GM23338 (cell line): ENCODE measurements at places on chromosomes 3 and 15.

DNA sequence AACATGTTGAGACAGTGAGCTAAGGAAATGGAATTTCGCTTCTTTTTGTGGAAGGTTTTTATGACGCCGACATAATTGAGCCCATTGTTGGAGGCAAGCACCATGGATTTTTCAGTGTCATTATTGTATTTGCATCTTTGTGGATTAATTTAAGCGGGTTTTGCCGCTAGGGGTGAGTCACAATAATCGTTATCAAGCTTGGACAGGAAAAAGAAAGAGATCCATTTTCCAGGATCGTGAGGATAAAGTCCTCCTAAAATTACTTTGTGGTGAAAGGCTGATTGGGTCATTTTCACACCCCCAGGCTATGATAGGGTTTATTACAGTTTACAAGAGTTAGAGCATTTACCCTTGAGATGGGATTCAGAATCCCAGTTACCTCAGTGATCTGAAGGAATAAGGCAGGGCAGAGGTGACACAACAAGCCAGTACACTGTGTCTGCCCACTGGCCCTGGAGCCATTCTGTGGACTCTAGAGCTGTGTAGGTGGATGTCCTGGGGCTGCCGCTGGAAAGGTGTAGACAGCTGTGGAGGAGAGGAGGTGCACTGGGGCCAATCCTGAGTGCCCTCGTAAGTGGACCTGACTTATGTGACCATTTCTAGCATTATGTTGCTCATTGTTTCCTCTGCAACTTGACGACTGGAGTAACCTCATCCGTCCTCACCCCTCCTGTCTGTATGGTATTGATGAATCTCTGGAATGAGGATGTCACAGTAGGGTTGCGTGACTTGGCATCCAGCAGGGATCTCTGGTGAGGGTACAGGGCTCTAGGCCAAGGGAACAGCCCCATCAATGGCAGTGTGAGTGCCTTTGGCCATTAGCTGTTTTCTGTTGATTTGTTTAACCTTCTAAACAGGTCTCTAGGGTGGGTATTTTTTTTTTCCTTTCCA, 370.1 kb downstream of the LRTM1 start:
- DNase-seq = no peak

DNA sequence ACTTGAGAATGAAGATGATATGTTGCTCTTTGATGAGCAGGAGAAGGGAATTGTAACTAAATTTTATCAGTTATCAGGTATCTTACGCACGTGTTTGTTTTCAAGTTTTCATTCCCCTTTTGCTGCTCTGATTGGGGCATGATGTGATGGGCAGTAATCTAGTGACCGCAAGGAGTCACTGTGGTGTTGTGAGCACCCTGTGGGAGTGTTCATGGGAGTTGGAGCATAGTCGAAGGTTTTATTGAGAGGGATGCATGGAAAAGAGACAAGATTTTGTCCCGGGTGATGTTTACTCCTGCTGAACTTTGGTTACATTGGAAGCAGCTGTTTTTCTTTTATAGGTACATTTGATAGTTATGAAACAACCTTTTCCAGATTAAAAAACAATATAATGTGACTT, 2.1 kb downstream of the FAN1 start:
- peak; percentile 41 for DNase-seq

- no peak for DNase-seq
Measured at GRCh38 chr15:62626903-62627302, 415.6 kb upstream of the TPM1 start.

- no peak for DNase-seq
Measured at GRCh38 chr3:39519554-39520288, 52.2 kb downstream of the MOBP start.

GRCh38 chr3:177729956-177730681, 532.8 kb upstream of the TBL1XR1 start:
- no peak for DNase-seq

DNA sequence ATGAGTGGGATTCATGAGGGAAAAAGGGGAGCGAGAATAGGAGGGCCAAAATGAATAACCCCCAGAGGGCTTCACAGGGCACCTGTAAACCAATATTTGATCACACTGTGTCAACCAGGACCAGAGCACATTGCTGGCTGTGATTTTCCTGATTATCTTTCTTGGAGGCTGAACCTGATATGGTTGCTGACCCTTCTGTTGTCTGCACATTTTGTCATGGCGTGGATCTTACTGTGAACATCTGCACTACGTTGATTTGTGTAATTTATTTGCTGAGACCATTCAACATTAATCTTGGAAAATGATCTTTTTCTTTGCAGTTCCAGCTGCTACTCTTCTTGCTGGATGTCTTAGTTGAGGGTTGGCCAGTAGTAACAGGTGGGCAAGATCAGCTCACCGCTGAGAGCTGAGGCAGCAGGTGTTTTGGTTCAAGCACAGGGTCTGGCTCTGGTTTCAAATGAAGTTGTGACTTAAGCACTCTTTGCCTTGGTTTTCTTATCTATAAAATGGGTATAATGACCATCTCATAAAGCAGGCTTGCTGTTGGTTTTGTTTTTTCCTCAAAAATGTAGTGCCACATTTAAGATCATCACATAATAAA, 61.2 kb downstream of the ARHGEF26 start:
- no peak for DNase-seq

- no peak for DNase-seq
Measured at GRCh38 chr15:90192961-90193786, 8.0 kb upstream of the SEMA4B start.

- DNase-seq = peak; percentile 34
Measured at GRCh38 chr3:1087066-1087560, 5.7 kb upstream of the CNTN6 start.

- DNase-seq = no peak
Measured at GRCh38 chr3:147925272-147925671, 516.1 kb downstream of the ZIC1 start.

GRCh38 chr3:102979682-102980354, 545.0 kb downstream of the ZPLD1 start:
- no peak for DNase-seq
